ENCODE measurements at places on chromosomes 16 and 17.

DNA sequence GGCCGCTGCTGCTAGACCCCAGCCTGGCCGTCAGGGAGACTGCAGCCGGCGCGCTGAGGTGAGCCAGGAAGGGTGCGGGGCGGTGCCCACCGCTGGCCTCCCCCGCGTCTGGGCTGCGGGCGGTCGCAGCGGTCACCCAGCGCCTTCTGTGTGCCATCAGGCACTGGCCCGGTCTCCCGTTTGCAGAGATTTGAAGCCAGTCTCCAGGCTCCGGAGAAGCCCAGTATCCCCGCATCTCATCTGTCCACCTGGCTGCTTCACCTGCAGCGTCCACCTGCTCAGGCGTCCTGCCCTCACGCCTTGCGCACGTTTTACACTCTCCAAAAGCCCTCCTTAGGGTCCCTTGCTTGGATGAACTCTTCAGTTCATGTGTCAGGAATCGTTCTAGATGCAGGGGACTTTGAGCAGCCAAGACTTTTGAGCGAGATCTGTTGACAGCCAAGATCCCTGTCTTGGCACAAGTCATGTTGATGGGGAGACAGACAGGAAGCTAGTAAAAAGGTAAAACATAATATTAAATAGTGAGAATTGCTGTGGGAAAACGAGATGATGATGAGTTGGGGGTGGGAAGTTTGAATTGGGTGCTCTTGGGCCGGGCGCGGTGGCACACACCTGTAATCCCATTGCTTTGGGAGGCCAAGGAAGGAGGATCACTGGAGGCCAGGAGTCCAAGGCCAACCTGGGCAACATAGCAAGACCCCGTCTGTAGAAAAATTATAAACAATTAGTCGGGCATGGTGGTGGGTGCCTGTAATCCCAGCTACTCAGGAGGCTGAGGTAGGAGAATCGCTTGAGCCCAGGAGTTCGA is 916 bp downstream of the HEATR3 start:
- DNase-seq, result no peak

GRCh38 chr17:43437756-43438155 is 39.0 kb downstream of the ARL4D start:
- DNase-seq, result no peak

- DNase-seq, result no peak
These were observed 52.5 kb upstream of the MTSS2 start for GRCh38 chr16:70738083-70738977.

GRCh38 chr16:82067042-82067803 is 32.2 kb downstream of the HSD17B2 start:
- DNase-seq, result no peak

DNA sequence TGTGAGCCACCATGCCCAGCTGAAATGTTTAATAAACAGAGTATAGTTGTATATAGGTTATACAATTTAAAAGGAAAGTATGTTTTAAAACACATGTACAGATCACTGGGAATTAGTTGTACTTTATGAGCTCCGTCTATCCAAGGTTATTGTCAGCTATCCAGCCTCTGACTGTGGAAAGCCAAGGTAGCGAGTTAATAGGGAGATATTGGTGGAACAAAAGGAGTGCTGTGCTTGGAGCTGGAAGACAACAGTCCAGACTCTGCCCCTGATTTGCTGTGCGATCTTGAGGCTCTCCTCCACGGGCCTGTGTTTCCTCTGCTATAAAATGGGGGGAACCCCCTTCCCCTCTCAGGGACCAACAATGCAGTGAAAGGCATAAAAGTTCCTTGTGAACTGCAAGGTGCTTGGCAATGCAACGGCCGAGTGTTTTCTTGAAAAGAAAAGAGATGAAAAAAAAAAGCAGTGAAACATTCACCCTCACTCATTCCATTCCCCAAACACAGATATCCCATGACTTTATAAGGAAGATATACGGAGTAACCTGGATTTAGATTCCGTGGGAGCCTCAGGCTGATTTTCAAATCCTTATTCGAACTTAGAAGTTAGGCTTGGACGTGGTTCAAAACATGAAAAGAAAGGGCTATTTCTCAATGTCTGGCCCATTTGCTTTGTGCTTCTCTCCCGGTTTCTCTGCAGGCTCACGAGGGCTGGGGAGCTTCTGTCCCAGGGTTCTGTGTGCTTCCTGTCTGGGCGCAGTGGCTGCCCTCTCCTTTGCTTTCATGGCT is 34.1 kb downstream of the CUEDC1 start:
- no peak for DNase-seq

DNA sequence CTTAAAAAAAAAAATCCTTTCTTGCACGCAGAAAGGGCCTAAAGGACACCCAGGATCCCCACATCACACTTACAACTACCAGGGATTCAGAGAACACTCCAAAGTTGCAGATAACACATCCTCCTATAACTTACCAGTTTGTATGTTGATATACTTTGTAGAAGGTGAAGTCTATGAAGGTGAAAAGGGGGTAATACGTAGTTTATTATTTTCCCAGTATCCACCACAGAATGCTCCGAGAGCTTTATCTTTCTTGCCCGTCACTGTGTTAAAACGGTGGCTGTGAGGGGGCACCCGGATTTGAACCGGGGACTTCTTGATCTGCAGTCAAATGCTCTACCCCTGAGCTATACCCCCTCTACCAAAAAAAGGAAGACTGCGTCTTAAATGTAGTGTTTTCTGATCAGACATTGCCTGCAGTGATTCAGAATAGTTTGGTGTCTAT is 7.9 kb upstream of the RPL23 start:
- no peak for DNase-seq

Measured in AML-193 (cell line).